Stimulated activated CD8-positive, alpha-beta memory T cell treated with anti-CD3 and anti-CD28 coated beads, Interleukin-15, amount 100 ng/mL, for 4 hours (primary cell): ENCODE measurements at places on chromosomes 1 and 21.
A peak's percentile ranks its signal among the peaks of the same experiment; 100 is the strongest.

DNA sequence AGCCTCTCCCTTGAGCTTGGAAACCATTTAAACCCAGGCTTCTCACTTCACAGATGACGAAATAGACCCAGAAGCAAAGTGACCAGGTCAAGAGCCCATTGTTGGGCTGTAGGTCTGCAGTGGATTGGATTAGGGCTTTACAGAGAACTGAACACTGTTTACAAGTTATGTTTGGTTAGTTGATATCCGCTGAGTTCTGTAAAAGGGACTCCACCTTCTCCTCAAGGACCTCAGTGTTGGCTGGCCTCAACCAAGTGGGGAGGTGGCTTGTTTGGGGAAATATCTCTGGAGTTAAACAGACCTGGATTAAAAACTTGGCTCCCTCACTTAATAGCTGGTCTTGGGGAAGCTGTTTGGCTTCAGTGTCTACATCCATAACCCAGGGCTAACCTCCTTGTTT lies 88.1 kb downstream of the UCK2 start:
- no peak for DNase-seq

DNA sequence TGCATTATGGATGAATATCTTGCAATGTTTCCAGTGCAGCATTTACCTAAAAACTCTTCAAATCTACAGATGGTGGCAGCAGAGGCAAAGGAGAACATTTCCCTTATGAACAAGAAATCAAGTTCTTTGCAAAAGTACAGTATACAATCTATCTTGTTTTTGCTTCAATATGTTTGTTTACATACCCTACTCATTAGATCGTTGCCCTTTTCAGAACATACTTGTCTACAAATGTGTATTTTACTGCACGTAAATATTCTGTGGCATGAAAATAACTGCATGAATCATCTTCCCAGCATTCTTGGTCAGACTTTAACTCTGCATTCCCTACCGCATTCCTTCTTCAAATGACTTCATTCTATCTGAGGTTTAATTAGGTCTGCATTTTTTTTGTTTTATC lies 212.7 kb downstream of the ZP4 start:
- DNase-seq = no peak

- DNase-seq = no peak
Observed at GRCh38 chr1:245895455-245895959, 611.6 kb downstream of the SMYD3 start.

DNA sequence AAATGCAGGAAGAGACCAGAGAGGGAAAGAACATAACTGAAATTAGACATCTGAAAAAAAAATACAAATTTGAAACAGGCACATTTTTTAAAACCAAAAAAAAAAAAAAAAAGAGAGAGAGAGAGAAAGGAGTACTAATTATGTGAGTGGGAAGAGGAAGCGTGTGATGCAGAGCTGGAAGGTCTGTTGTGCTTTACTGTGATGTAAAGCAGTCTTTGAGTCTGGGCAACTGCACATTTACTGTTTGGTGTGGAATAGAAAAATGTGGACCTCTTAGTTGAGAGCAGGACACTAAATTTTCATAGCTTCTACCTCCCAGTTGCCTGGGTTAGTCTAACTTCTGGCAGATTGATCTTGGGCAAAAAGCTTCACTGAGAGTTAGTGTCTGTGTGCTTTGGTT lies 16.5 kb downstream of the LHX9 start:
- DNase-seq = no peak

- DNase-seq = no peak
Observed at GRCh38 chr1:247172996-247173395, 1.2 kb upstream of the ZNF124 start.

GRCh38 chr1:115113766-115114165 lies 24.5 kb upstream of the TSPAN2 start:
- DNase-seq = no peak

DNA sequence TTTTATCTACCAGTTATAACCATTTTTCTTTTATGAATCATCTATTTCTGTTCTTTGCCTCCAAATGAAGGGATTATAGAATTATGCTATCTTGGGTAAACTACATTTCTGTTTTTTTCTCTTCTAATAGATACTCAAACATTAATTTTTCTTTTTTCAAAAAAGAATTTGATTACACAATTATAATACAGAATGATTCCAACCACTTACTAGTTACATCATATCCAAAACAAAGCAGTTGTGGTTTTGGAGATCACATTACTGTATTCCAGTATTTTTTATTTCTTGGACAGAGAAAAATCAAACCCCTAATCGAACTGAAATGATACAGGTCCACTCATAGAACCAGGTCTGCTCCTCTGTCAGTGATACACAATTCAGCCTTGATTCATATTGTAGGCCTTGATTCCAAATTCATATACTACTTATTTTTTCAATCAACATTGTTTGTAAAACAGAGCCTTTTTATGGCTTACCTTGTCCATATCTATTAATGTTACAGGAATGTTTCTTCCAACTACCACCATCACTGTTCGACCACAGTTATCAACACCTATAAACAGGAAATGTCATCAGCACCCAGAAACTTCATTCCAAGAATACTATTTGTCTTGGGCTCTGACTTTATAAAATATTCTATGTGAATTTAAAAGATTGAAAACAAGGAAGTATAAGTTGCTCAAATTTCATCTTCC lies 43.2 kb downstream of the GDAP2 start:
- DNase-seq = no peak

DNA sequence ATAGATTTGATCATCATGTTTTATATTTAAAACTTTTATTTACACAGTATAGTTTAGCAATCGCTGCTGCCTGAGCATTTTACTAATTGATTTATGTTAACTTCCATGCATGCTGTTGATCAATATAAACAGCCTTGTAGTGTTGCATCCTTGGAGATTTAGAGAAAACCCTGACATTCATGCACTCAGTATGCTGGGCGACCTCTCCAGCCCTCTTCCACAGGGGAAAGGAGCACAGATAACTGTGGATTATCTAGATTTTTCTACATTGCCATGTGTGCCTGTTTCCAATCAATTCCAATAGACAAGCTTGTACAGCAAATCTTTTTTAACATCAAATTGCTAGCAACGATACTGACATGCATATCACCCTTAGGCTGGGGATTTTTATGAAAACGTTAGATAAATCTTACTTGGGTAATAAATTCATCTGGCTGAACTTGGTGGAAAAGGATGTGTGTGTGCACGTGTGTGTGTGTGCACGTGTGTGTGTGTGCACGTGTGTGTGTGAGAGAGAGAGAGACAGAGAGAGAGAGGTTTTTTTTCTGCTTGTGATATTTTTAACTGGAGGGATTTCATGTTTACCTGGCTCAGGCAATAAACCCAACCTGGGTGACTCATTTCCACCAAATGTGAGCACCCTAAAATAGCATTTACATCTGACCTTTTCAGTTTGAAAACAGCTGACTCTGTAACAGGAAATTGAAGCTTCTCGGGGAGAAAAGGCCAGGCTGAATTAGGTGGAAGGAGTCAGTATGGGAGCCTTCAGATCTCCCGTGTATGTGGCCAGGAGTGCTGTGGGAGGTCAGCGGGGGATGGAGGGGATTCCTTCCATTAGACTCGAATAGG lies 339.8 kb downstream of the PRDM2 start:
- no peak for DNase-seq

- no peak for DNase-seq
Observed at GRCh38 chr1:66159800-66160199, 367.1 kb downstream of the PDE4B start.

DNA sequence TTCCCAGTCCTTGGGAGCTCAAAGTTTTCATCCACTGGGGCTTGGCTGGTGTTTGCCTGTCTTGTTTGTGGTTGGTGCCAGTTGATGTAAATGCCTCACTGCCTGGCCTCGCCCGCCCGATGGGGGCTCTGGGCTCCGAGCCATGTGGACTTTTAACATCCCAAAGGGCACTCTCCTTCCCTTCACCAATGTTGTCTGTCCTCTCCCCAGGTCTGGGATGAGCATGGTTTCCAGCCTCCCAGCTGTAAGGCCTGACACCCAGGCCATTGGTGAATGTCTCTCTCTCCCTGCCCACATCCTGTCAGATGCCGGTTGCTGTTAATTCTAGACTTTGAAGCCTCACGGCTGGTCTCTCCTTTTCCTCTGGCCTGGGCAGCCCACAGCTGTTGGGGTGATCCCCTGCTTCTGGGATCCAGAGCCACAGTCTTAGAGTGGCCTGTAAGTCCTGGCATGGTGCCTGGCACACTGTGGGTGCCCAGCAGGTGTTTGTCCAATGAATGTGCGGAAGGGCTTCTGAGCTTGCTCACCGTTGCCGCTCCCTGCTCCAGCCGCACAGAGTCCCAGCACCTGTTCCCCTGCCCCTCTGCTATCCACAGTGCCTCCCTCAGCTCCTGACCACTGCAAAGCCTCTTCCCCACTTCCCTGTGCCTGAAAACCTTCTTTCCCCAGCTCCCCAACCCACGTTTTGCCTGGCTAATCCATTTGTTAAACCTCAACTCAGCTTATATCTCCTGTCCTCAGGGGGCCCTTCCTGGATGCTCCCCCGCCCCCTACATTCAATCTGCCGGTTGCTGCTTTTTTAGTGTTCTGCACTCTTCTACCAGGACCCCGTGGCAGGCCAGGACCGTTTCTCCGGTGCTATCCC lies 3.3 kb upstream of the C1orf174 start:
- DNase-seq = no peak

GRCh38 chr1:28751315-28752060 lies 14.7 kb downstream of the YTHDF2 start:
- DNase-seq = no peak

- no peak for DNase-seq
Observed at GRCh38 chr1:182823220-182823619, 15.9 kb upstream of the DHX9 start.

GRCh38 chr1:151347523-151348246 lies 633 bp upstream of the RFX5 start:
- no peak for DNase-seq

- DNase-seq = no peak
Observed at GRCh38 chr1:158323866-158324265, 7.5 kb downstream of the CD1B start.

- no peak for DNase-seq
Observed at GRCh38 chr1:66388913-66389312, 145.0 kb upstream of the SGIP1 start.

GRCh38 chr21:41023936-41024335 lies 144.0 kb upstream of the BACE2 start:
- no peak for DNase-seq

DNA sequence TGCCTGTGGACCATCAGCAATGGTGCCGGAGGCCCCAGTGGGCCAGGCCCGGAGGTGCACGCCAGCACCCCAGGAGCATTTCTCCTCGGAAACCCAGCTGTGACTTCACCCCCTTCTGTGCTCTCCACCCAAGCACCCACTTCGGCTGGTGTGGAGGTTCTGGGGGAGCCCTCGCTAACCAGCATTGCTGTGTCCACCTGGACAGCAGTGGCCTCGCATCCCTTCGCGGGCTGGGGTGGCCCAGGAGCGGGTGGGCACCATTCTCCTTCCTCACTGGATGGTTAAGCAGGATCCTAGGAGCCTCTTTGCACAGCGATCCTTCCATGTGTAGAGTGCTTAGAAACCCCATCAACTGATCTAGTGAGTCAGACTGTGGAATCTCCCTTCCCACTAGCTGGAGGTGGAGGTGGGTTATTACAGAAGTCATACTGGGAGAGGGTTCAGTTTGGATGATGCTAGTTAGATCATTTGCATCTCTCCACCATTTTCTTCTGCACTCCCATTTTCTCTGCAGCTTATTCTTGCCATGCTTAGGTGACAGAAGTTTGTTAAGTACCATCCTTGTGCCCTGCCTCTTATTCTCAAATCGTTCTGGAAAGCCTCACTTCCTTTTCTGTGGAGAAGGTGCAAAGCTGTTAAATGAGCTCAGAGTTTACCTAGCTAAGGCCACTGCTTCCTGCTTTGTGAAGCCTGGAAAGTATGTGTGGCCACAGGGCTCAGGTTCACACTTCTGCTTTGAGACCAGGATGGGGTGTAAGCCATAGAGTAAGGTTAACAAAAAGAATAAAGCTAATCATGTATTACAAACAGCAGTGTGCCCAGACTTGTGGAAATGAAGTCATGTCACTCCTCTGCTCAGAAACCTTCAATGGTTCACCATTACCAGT lies 32.3 kb downstream of the TBX19 start:
- no peak for DNase-seq

DNA sequence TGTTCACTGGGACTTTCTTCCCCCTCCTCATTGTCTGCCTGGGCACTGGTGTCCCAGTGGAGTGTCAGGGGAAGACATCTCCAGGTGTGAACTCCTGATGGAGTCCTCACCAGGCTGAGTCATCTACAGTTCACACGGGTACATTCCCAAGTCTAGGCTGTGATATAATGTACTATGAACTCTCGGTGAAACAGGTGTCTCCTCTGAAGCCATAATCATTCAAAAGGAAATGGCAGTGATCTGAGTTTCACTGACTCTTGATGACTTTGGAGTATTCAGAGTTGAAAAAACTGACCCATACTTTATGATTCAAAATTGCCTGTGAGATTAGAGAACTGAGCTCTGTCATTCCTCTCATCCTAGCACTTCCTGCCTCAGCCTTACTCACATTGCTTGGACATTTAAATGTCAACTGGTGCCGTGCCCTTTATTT lies 9.1 kb downstream of the LAMC2 start:
- no peak for DNase-seq

- peak; percentile 11 for DNase-seq
Observed at GRCh38 chr1:89525169-89525855, 683 bp downstream of the LRRC8B start.

- no peak for DNase-seq
Observed at GRCh38 chr1:2074944-2075740, 24.9 kb downstream of the PRKCZ start.

- DNase-seq = no peak
Observed at GRCh38 chr1:85356130-85356529, 79.7 kb upstream of the BCL10 start.

DNA sequence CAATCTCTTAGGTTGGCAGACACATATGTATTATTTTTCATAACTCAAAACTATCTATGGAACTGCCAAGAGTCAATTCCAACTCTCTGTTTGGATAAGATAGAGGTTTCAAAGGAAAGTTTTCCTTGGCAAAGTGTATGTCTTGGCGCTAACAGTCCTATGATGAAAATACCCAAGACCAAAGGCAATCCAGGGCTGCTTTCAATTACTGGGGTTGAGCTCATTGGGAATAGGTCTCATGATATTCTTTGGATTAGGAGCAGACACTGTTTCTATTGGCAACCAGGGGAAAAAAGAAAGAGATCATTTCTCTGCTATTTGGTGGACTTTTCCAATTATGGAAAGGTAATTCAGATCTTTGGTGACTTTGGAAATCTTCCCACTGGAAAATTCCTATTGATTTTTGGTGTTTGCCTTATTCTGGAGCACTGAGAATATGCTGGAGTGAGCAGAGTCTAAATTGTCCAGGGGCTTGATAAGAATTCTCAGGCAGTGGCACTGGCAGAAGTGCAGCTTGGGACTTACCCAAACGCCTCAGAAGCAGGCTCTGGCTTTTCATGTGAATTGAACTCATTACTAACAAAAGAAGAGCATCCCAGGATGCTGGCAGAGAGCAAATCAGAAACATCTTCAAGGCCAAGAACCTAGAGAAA lies 20.4 kb upstream of the PLXNA2 start:
- no peak for DNase-seq

DNA sequence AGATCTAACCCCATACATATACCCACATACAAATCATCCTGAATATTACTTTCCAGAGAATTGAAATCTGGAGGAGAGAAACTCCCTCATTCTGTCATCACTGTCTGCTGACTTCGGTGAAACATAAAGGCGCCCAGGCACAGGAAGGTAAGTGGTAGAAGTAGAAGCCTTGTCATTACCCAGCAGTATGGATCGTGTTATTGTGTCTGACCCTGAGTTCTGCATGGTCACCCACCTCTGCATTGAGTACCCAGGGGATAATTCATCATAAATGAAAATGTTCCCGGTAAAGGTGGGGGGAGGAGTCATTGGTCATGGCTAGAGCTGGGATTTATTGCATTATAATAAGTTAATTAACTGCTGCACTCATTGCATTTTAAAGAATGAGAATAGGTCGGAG lies 342.6 kb upstream of the PKN2 start:
- no peak for DNase-seq

- DNase-seq = peak; percentile 47
Observed at GRCh38 chr1:2044510-2045319, 5.5 kb upstream of the PRKCZ start.
